Adipocyte (in vitro differentiated cells): ENCODE measurements at places on chromosomes 1 and 21.

- DNase-seq: no peak
Measured at GRCh38 chr1:198268784-198269645, 112.2 kb downstream of the NEK7 start.

- DNase-seq: no peak
Measured at GRCh38 chr1:198906739-198907422, 268.0 kb downstream of the PTPRC start.

DNA sequence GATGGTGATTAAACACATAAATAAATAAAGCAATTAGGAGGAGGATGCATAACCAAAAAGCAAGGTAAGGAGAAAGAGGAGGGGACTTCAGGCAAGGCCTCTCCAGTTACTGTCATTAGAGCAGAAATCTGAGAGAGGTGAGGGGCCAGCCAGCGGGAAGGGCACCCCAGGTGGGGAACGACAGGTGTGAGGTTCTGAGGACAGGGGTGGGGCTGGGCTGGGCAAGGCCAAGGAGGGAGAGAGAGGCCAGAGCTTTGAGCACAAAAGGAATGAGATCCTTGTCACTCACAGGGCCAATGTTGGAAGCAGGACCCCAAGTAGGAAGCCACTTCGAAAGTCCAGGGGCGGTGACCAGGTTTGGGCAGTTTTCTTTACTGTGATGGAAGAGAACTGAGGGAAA is 182.2 kb upstream of the RAB4A start:
- no peak for DNase-seq

DNA sequence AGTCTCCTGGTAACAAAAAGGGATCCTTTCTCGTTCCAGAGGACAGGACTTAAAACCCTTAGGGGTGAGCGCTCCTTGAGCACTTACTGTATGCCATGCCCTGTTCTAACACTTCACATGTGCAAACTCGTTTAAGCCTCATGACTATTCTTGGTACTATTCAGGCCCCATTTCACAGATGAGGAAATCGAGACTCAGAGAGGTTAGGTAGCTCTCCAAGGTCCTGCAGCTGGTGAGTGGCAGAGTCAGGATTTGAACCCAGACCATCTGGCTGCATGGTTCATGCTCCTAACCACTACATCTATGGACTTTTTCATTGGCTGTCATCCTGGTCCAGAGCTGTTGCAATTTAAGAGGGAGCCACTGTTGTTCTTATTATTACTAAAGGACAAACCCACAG is 46.7 kb upstream of the WNT4 start:
- DNase-seq: no peak

GRCh38 chr1:225415307-225415706 is 12.5 kb downstream of the LBR start:
- DNase-seq: no peak

- DNase-seq: no peak
Measured at GRCh38 chr1:59220356-59220755, 76.5 kb upstream of the FGGY start.

DNA sequence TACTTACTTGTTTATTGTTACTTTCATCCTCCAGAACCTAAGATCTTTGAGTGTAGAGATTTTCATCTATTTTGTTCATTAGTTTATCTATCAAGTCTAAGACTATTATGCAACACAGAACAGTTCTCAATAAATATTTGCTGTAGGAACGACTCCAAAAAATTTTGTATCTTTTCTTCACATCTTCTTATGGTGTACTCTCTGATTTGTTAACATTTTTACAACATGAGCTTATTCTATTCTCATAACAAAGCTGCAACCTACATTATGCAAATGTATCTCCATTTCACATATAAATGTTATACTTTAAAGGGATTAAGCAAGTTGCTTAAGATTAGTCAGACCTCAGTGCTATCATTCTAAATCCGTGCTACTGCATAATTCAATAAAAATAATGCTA is 514.2 kb upstream of the ZP4 start:
- DNase-seq: no peak

DNA sequence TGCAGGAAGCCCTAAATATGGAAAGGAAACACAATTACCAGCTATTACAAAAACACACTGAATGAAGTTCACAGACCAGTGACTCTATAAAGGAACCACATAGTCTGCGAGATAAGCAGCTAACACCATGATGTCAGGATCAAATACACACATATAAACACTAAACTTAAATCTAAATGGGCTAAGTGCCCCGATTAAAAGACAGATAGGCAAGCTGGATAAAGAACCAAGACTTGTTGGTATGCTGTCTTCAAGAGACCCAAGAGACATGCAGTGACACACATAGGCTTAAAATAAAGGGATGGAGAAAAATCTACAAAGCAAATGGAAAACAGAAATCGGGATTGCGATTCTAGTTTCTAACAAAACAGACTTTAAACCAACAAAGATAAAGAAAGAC is 121.9 kb downstream of the SLC5A9 start:
- DNase-seq: no peak

- no peak for DNase-seq
Measured at GRCh38 chr1:95179205-95179986, 54.6 kb upstream of the RWDD3 start.

- DNase-seq: no peak
Measured at GRCh38 chr21:43352568-43353281, 74.2 kb downstream of the SIK1 start.
